ENCODE measurements at places on chromosomes 16 and 17.

- DNase-seq: no peak
Measured at GRCh38 chr17:9350080-9350479, 225.5 kb downstream of the STX8 start.

DNA sequence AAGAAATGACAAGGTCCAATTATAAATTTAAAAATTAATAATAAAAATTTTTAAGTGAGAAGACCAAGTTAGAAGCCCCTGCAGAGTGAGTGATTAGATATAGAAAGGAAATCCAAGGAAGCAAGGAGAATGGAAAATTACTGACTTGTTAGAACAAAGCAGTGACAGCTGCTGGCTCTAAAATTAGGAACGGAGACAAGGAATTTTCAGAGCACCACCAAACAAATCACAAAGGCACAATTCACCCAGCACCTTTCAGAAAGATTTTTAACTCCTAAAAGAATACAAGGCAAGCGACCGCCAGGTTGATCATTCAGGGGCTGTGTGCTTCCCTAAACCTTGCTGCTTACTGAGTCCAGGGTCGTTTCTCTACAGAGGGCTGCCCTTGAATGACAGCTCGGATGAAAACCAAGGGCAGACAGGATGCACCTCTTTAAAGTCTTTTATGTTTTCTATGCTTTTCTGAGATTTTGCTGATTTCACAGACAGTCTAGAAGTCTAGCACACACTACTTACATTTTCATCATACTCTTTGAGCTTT, 45.4 kb upstream of the GINS3 start:
- no peak for DNase-seq

DNA sequence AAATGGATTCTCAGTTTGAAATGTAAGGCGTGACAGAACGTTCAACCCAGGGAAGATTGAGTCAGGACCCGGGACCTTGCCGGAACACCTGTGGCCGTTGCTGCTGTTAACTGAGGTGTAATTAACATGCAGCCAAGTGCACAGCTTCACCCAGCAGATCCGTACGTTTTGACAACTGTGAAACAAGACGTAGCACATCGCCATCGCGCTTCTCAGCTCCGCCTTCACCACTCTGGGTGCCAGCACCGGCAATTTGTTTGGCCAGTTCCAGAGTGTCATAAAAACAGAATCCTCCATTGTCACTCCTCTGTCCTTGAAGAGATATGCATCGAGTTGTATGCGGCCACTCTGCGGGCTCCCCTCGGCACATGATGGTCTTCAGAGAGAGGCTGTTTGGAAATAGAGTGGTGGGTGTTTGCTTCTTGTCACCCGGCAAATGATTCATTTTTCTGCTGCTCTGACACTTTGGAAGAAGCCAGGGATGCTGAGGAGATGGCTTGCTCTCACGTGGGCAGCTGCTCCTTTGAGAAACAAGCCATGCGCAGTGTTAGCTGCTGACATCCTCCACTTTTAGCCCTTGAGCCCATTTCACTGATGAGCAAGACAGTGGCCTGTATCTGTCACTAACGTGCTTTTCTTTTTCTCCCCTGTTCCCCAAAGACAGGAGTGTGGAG, 22.6 kb downstream of the NAA60 start:
- no peak for DNase-seq

- DNase-seq: no peak
Measured at GRCh38 chr17:19284005-19284959, 47.1 kb downstream of the EPN2 start.

- DNase-seq: no peak
Measured at GRCh38 chr16:23334950-23335349, 32.8 kb downstream of the SCNN1B start.

DNA sequence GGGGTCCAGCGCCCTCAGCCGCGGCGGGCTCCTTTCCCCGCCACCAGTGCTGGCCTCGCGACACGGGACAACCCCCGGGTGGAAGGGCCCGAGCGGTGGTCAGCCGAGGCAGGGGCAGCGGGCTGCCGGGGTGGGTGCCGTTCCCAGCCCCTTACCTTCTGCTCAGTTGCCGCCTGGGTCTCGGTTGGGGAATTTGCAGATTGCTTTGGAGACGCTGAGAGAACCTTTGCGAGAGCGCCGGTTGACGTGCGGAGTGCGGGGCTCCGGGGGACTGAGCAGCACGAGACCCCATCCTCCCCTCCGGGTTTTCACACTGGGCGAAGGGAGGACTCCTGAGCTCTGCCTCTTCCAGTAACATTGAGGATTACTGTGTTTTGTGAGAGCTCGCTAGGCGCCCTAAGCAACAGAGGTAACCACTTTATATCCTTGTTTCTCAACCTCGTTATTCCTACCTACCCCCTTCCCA, 381 bp downstream of the CTNS start:
- DNase-seq: no peak

DNA sequence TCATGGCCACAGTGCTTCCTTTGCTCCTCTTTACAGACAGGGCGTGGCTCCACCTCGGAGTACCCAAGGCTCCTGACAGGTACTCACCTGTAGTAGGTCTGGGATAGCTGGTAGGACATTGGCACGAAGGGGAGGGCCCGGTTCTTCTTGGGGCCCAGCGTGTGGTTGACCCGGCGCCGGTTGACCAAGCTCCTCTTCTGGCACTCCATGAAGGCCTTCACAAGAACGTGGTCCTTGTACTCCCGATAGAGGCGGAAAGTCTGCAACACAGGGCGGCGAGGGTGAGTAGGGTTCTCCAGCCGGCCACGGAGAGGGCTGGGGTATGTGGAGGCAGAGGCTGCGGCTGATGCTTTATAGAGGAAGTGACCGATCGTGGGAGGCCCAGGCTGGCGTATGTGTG, 69.7 kb downstream of the IL21R start:
- DNase-seq: no peak

DNA sequence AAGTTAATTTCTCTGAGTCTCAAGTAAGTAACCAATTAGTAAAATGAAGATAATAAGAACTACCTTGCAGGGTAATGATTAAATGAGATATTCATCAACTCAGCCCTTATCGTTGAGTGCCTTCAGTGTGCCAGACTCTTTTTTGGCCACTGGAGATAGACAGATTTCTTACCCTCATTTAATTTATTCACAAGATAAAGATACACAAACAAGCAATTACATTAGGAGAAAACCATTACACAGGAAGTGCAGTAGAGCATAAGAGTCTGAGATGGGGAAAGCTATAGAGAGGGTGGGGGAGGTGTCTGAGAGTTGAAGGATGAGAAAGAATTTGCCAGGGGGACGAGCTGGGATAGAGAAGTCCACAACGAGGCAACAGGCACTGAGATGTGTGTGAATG, 72.5 kb upstream of the BCAR1 start:
- no peak for DNase-seq

DNA sequence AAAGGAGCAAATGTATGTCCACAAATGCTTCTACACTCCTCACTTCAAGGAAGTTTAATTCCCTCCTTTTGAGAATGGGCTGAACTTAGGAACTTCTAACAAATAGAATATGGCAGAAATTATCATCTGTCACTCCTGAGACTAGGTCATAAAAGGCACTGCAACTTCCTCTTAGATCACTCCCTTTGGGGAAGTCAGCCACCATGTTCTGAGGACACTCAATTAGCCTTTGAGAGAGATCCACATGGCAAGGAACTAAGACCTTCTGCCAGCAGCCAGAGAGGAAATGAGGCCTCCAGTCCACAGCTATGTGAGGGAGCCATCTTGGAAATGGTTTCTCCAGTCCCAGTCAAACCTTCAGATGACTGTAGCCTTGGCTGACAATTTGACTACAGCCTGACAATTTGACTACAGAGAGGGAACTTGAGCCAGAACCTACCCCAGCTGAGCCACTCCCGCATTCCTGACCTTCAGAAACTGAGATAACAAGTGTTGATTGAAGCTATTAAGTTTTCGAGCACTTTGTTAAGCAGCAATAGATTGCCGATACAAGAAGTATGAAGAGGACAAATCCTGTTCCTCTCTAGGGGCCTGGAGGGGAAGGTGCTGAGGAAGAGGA, 113.4 kb upstream of the SEC14L1 start:
- DNase-seq: no peak

DNA sequence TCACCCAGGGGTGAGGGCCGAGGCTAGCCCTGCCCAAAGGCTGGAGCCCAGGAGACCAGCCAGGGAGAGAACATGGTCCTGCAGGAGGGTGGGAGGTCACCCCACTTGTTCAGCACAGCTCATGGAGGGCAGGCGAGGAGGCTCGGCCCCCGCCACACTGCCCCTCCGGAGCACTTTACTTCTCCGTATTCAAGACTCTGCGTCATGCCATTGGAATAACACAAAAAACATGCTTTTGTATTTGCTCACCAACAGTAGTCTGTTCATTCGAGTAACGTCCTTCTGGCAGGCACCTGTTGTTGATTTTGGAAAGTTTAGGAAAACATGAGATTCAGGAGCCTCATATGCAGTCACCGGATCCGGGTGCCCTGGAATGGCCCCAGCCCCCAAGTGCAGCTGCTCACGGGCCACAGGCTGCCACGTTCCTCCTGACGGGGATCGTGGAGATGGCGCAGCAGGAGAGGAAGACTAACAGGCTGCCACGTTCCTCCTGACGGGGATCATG, 81.1 kb upstream of the DNAH17 start:
- no peak for DNase-seq

DNA sequence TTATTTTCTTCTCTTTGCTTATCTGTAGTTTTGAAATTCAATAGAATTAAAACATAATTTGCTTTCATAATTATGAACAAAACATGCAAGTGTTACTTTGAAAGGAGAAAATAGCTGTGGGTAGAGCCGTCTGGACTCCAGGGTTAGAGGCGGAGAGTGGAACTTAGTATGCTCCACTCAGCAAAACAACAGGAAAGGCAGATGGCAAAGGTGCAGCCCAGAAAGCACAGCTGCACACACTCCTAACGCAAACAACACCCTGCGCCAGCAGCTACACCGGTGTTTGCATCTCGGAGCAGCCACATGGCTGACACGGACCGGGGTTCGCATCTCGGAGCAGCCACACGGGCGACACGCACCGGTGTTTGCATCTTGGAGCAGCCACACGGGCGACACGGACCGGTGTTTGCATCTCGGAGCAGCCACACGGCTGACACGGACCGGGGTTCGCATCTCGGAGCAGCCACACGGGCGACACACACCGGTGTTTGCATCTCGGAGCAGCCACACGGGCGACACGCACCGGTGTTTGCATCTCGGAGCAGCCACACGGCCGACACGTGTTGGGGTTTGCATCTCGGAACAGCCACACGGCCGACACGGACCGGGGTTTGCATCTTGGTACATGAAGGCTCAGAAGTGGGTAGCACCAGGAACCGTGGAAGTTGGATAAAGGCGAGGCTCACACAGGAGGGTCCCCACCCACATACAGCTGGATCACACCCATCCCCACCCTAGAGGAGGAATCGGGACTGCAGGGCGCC, 12.2 kb upstream of the CAPN15 start:
- DNase-seq: no peak

DNA sequence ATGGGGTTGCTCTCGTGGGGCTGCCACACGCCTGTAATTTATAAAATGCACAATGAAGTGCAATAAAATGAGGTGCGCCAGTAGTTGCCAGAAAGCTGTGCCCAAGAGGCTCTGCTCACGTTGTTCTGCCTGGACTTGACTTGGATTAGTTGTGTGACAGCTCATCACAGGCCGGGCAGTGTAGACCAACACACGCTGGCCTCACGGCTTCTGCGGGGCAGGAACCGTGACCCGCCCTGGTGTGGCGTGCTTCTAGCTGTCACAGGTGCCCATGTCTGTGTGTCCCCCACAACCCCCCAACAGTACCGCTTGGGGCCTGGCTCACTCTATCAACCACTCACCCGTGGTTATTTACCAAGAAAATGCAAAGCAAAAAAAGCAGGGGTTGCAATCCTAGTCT, 112.2 kb upstream of the ZNF750 start:
- DNase-seq: no peak

DNA sequence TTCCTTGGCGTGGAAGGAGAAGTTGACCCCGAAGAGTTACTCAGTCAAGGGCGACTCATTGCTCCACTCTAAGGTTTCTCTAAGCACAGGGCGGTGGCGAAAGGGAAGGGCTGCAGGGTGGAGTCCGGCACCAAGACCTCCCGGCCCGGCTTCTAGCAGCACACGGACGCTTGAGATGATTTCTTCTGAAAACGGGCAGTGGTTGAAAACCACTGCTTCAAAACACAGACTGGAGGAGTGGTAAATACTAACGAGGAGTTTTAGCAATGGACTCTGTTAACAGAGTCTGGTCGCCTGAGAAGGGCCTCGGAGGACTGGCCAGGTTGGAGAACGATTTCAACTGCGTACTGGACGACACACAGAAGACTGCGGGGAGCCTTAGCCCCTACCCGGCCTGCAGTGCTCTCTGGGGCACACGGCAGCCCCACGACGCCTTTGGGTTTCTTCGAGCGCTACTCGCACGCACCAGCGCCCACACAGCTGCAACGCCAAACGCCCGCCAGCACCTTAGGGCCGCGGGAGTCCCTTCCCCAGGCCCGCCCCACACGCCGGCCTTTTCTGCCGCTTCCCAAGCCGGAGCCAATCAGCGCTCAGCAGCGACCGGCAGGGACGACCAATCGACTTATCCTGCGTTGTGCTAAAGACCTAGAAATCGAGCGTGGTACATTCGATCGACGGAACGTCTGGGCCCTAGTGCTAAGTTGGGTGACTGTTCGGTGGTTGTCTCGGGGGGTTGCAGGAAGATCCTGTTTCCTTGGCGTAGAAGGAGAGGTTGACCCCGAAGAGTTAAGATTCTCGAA, 14.4 kb upstream of the CA4 start:
- DNase-seq: peak; percentile 79

- DNase-seq: no peak
Measured at GRCh38 chr17:2017274-2017941, 7.7 kb downstream of the RTN4RL1 start.

DNA sequence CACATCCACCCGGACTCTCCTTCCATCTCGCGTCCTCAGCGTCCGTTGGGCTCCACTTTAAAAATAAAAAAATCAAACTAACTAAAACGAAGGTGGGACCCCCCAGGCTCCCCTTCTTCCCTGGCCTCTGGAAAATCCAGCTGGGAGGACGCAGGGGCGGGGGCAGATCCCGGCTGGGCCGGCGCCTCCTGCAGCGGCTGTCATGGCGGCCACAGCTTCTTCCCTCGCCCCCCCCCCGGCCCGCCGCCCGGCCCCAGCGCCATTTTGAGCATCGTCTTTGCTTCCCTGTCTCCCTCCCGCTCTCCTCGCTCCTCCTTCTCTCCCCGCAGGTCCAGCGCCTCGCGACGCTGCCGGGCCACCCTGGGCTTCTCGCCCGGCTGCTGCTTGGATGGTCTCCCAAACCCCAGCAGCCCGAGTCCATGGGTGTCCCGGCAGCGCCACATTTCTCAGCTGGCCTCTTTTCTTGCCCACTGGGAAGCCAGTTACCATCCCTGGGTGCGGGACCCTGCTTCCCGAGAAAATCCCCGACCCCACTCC, 3.3 kb downstream of the HOXB2 start:
- DNase-seq: peak; percentile 42

DNA sequence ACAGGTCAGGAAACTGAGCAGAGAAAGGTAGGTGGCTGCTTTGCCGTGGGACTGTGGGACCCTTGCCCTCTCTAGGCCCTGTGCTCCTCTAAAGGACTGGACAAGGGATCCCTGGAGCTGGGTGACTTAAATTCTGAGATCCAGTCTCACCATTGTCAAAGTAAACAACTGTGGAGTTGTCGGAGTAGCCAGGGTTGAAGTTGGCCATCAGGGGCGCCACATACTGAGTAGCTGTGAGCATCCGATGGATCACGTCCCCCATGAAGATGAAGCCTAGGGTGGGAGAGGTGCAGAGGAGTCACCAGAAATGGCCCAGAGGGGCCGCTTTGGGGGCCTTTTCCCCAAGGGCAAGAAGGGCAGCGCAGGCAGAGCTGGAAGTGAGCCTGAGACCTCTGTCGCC, 43.5 kb downstream of the PLXDC1 start:
- no peak for DNase-seq

All from activated naive CD8-positive, alpha-beta T cell treated with anti-CD3 and anti-CD28 coated beads, Interleukin-2, amount 50 U/mL, for 24 hours (primary cell).